ENCODE measurements at places on chromosomes 6 and 20.
A peak's percentile ranks its signal among the peaks of the same experiment; 100 is the strongest.

GRCh38 chr20:16292226-16292880, 280.9 kb downstream of the KIF16B start:
- no peak for DNase-seq

- DNase-seq, result no peak
Measured at GRCh38 chr6:53151676-53152075, 3.0 kb upstream of the GCM1 start.

- DNase-seq, result no peak
Measured at GRCh38 chr6:134379599-134379998, 61.7 kb upstream of the SGK1 start.

- no peak for DNase-seq
Measured at GRCh38 chr6:33203443-33204164, 851 bp upstream of the HSD17B8 start.

DNA sequence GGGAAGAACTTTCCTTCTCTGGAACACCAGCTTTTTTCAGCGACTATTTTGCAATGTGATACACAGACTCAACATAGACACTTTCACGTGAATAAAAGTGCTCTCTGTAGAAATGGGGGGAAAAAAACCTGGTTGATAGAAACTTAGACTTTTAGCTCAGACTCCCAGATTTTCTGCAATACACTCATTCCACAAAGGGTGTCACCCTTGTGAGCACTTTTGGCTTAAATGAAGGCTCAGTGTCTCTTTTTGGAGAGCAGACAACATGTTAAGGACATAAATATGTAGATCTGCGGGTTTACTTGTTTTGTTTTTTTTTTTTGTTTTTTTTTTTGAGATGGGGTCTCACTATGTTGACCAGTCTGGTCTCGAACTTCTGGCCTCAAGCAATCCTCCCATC, 579.6 kb downstream of the PTPRT start:
- no peak for DNase-seq

DNA sequence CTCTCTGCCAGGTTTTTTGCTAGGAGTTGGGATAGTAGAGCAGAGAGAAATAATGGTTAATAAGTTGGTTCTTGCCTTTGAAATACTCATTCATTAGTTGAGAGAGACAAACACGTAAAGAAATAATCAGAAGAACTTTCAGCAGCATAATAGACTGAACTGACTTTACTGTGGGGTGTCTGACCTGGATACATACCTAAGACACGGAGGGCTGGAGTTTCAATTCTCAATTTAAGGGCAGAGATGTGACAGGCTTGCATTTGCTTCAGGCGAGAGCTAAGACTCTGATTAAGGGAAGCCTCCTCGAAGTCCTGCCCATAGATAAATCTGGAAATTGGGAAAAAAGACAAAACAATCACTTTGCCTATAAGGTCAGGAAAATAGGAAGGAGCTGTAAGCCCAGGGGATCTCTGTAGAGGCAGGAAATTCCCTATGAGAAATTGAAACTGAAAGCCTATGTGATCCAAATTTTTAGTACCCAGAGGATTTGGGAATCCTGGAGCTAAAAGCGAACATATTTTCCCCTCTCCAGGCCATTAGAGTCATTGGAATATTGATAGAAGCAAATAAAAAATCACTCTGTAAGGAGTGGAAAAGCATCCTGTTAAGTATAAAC, 276.8 kb downstream of the PHACTR1 start:
- no peak for DNase-seq

DNA sequence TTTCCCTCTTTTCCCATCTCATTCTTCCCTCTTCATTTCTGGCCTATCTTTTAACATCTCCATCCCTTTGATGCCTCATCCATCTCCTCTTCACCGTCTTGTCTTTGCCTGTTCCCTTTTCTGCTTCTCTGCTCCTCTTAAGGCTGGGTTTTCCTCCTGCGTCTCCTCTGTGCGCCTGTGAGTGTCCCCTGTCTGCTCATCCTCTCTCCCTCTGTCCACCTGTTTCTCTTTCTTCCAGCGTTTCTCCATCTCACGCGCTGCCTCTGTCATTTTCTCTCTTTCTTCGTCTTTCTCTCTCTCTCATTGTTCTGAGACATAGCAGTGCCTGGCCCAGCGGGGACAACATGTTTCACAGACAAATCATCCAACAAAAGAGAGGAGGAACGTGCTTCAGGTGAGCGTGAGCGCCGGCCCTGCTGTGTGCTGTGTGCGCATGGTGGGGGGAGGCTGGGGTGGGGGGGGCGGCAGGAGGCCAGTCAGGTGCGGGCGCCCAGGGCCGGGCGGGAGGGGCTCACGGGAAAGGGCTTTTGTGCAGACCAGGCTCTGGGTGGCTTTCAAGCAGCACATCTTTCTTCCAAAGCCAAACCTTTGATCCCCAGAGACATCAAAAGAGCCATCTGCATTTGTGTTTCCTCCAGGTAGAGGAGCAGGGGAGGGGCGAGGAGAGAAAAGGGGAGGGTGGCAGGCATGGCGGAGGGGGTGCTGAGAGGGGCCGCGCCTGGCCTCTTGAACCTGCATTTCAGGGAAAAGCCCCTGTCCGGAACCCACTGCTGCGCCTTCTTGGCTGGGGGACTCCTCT, 121.3 kb downstream of the VEGFA start:
- DNase-seq, result no peak

DNA sequence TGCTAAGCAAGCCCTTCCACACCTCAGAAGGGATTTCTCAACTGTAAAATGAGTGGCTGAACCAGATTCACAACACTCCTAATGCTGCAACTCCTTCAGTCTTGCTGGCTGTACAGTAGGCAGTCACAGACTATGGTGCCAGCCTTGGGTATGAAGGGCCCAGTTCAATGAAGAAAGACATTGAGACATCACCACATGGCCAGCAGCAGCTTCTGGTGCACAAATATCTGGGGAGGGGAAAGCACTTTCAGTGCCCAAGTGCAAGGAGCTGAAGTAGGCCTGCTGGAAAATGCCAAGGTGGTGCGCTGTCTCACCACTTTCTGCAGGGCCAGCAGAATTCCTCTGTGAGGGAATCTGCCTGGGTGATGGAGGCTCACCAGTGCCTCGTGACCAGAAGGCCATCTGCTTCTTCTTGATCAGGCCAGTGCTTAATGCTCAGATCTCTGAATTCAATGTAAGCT, 1.8 kb downstream of the PLA2G7 start:
- no peak for DNase-seq

DNA sequence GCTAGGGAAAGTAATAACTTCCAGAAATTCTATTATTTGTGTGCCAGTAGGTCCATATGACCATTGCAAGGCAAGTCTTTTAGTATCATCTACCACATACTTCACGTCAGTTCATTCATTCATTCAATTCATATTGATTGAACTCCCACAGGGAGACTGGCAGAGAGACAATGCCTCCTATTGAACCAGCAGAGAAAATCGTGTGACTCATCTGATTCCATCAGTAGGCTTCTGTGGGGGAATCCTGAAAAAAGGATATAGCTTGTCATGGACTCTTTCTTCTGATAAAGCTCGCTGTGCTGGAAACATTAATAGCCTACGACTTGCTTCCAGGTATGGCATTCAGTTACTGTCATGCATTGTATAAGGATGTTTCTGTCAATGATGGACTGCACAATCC, 45.3 kb upstream of the CNR1 start:
- no peak for DNase-seq

GRCh38 chr20:51096582-51097267, 73.8 kb upstream of the KCNG1 start:
- DNase-seq, result no peak

DNA sequence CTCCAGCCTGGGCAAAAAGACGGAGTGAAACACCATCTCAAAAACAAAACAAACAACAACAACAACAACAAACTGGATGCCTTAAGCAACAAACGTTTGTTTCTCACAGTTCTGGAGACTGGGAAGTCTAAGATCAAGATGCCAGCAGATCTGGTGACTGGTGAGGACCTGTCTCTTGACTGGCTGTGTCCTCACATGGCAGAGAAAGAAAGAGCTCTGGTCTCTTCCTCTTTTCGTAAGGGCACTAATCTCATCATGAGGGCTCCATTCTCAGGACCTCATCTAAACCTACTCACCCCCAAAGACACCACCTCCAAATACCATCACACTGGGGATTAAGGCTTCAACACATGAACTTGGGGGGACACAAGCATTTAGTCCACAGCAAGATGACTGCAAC, 13.5 kb upstream of the GFOD1 start:
- no peak for DNase-seq

GRCh38 chr6:117272032-117272866, 6.9 kb downstream of the VGLL2 start:
- DNase-seq, result no peak

GRCh38 chr20:3612795-3613572, 50.2 kb downstream of the GFRA4 start:
- no peak for DNase-seq

DNA sequence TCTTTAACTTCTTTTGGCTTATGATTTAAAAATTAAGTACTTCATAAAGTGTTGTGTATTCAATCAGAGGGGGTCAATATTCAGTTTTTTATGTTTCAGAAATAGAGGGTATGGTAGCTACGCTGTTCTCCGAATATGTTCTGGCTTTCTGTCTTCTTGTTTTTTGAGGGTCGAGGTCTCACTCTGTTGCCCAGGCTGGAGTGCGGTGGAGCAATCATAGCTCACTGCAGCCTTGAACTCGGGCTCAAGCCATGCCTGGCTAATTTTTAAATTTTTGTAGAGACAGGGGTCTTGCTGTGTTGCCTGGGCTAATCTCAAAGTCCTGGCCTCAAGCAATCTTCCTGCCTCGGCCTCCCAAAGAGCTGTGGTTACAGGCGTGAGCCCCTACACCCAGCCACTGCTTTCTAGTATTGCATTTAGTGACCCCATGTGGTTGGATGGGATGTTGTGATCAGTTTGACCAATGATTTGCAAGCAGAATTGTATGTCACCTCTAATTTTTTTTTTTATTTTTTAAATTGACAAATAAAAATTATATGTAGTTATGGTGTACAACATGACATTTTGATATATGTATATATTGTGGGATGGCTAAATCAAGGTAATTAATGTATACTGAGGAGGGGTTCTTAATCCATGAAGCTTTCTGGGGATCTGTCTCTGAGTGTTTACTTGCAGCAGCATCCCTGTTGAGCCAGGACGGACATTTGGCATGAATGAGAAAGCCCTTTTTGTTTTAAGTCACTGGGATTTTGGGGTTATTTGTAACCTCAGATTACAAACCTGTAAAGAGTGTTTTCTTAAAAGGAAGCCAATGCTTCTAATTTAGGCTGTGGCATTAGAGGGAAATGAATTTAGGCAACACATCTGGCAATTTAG, 38.5 kb upstream of the DEK start:
- DNase-seq, result no peak

GRCh38 chr6:165448210-165448609, 138.8 kb upstream of the C6orf118 start:
- no peak for DNase-seq

GRCh38 chr6:168596344-168596743, 155.4 kb downstream of the SMOC2 start:
- DNase-seq, result no peak

GRCh38 chr6:132571774-132572173, 1.7 kb downstream of the TAAR6 start:
- DNase-seq, result no peak

DNA sequence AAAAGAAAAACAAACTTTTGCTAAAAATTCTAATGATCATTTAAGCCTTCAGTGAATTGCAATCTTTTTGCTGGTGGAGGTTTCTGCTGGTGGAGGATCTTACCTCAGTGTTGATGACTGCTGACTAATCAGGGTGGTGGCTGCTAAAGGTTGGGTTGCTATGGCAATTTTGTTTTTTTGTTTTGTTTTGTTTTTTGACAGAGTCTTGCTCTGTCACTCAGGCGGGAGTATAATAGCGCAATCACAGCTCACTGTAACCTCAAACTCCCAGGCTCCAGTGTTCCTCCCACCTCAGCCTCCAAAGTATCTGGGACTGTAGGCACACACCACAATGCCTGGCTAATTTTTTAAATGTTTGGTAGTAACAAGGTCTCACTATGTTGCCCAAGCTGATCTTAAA, 94.7 kb downstream of the ANKRD6 start:
- no peak for DNase-seq

GRCh38 chr6:34243901-34244884, 4.6 kb downstream of the SMIM29 start:
- no peak for DNase-seq

- no peak for DNase-seq
Measured at GRCh38 chr6:14877758-14878157, 368.1 kb upstream of the JARID2 start.

DNA sequence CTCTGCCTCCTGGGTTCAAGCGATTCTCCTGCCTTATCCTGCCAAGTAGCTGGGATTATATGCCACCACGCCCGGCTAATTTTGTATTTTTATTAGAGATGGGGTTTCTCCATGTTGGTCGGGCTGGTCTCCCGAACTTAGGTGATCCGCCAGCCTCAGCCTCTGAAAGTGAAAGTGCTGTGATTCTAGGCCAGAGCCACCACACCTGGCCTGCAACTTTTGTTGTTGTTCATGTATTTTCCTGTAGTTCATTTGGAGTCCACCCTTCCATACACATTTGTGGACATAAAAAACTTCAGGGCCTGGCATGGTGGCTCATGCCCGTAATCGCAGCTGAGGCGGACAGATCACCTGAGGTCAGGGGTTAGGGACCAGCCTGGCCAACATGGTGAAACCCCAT, 14.5 kb downstream of the HSPA1B start:
- DNase-seq, result no peak

- no peak for DNase-seq
Measured at GRCh38 chr20:19969106-19969505, 48.1 kb upstream of the NAA20 start.

GRCh38 chr6:105305521-105305920, 97.4 kb downstream of the PREP start:
- DNase-seq, result no peak

GRCh38 chr6:56891754-56892153, 63.2 kb upstream of the BEND6 start:
- DNase-seq, result no peak

DNA sequence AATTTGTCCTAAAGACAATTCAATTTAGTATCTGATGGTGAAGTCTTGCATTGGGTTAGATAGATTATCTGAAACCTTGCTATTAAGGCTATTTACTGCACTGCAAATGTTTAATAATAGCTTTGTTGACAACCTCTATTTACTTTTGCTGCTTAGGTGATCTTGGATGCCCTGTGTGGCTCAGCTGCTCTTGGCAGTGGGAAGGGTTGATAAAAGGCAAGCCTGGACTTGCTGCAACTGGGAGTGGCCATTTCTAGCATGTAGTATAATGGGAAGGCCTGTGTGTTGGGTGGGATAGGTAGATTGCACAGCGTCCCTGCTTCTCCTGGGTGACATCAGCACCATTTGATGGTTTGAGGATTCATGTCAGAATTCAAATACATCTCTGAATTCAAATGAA, 49.1 kb downstream of the ARMC2 start:
- peak; percentile 67 for DNase-seq

DNA sequence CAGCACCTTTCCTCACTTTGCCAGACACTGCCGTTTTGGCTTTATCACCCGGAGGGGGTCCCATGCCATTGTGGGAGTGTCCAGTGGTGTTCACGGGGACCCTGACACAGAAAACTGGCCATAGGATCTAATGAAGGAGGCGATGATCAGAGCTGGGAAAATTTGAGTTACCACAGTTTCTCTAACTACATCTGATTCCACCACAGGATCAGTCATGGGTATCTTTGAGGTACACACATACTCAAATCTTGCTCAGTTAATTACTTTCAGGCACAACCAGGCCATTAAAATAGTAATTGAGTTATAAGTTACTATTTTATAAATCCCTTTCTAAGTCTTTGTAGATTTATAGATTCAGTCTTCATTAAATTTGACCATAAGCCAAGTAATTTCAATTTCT, 215.1 kb downstream of the PRL start:
- no peak for DNase-seq
